ENCODE measurements at places on chromosomes 4 and X. TPM values are rescaled to one million over a fixed set of nuclear protein-coding genes. Genes with fewer than 3 reads are reported as not detected.

GUCY1A1 gene
- 0.28 TPM for total RNA-seq

DNA sequence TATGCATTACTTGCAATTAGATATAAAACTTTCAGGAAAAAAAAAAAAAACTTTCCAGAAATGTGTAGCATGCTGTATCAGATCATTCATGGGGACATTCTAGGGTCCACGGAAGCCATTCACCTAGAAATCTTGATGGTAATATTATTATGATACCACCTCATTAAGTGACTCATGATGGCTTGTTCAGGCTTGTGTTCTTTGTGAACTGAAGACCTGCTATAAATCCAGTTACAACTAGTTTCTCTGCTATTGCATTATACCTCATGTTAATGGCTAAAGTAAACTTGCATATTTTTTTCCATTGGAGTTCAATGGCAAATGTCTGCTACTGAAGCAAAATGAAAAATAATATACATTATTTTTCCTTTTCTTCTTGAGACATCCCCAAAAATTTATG is 35.3 kb upstream of the PTPN13 start:
- H3K4me3 ChIP-seq = no peak overlapping the region
- peaks cover 8% of the 10 kb centered on the region for H3K27me3 ChIP-seq
- no peaks in the 10 kb centered on the region for H3K4me1 ChIP-seq
- DNase-seq = no peak

- no peak overlapping the region for H3K27ac ChIP-seq
- no peak for DNase-seq
- no peaks in the 10 kb centered on the region for H3K27me3 ChIP-seq
- H3K4me1 ChIP-seq = no peaks in the 10 kb centered on the region
- H3K36me3 ChIP-seq = no peaks in the 10 kb centered on the region
Measured at GRCh38 chr4:127548990-127549925, 83.5 kb upstream of the INTU start.

DNA sequence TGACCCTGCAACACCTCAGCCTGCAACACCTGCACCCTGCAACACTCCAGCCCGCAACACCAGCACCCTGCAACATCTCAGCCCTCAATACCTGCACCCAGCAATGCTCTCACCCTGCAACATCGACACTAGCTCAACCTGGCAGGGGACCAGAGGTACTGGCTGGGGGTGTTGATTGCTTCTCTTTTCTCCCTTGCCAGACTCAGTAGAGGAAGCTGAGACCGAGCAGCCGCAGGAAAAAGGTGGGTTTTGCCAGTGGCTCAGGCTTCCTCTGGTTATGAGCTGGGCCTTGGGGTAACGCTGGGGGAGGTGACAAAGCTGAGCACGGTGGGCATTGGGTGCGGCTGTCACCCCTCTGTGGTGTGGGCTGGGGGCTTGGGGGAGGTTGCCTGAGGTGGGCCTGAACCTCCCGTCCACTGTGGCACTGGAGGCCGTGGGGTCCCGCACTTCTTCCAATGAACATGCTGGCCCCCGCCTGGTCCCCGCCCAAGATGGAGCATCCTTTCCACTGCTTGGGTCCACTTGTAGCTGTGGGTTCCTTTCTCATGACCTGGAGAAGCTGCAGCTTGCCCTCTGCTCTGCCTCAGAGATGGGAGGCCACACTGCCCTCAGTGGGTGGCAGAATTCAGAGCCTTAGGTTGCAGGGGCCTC is 26.0 kb downstream of the SH3TC1 start:
- H3K27me3 ChIP-seq = no peaks in the 10 kb centered on the region
- peaks cover 46% of the 10 kb centered on the region for H3K4me1 ChIP-seq
- peak; percentile 9 for DNase-seq
- H3K36me3 ChIP-seq = peaks cover 10% of the 10 kb centered on the region

DNA sequence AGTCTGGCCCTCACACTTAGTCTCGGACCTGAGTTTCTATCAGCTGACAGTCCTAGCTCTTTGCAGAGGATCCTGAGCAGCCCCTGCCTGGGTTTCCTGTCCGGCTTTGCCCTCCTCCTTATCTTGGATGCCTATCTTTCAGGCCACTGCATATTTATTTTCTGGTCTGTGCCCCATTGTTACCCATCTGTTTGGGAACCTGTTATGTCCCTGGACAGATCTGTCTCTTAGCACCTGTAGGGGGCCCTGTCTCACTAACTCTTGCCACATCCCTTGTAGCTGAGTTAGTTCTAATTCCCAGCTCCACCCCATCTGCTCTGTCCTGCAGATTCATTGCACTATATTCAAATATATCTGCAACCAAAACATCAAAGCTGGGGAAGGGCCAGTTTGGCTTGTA is 514.9 kb upstream of the LCORL start:
- no peaks in the 10 kb centered on the region for H3K36me3 ChIP-seq
- no peaks in the 10 kb centered on the region for H3K4me1 ChIP-seq
- H3K27me3 ChIP-seq = no peaks in the 10 kb centered on the region
- H3K27ac ChIP-seq = no peak overlapping the region
- DNase-seq = no peak
- no peak overlapping the region for H3K4me3 ChIP-seq

HPGDS gene
- total RNA-seq = not detected

Measured in activated T-cell treated with anti-CD3 and anti-CD28 coated beads, Interleukin-2, amount 50 U/mL, for 72 hours (primary cell).